ENCODE measurements at places on chromosomes 3 and 15. TPM values are rescaled to one million over a fixed set of nuclear protein-coding genes. Genes with fewer than 3 reads are reported as not detected.

DNA sequence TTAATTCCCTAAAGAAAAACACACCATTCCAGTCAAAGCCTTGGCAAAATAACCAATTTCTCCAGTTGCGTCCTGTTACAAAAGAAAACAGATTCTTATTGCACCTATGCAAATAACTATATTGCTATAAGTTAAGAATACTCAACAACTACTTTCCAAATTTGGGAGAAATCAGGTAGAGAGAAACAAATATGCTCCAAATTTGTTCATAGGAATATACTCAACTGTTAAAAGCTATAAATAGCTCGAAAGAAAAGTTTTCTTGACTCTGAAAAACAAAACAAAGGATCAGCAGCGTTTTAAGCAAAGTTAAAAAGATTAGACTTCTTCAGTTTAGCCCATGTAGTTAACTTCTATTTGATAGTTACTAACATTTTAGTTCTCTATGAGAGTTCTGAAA, 20.1 kb upstream of the SKIL start:
- no peaks in the 10 kb centered on the region for H3K27me3 ChIP-seq
- DNase-seq = no peak
- no peak overlapping the region for H3K4me3 ChIP-seq
- H3K27ac ChIP-seq = no peak overlapping the region
- peaks cover 3% of the 10 kb centered on the region for H3K4me1 ChIP-seq

GRCh38 chr15:34336991-34337556, 507 bp downstream of the SLC12A6 start:
- DNase-seq = no peak
- peak overlapping the region; percentile 90 for H3K27ac ChIP-seq
- H3K36me3 ChIP-seq = peaks cover 21% of the 10 kb centered on the region
- H3K4me1 ChIP-seq = peaks cover 76% of the 10 kb centered on the region
- H3K4me3 ChIP-seq = peak overlapping the region; percentile 82

- H3K27me3 ChIP-seq = no peaks in the 10 kb centered on the region
- H3K36me3 ChIP-seq = peaks cover 19% of the 10 kb centered on the region
- no peak overlapping the region for H3K27ac ChIP-seq
- no peak overlapping the region for H3K4me3 ChIP-seq
- peak; percentile 2 for DNase-seq
These were observed 104.9 kb upstream of the NEDD4 start for GRCh38 chr15:56098195-56098863.

GRCh38 chr3:126663750-126664149, 8.8 kb upstream of the TXNRD3 start:
- H3K4me3 ChIP-seq = no peak overlapping the region
- no peak for DNase-seq
- no peak overlapping the region for H3K27ac ChIP-seq

CCDC54 gene
- total RNA-seq = not detected

CPLX3 gene
- total RNA-seq = 57.8 TPM

KPNA4 gene
- 37.9 TPM for total RNA-seq
